AG09319 (cell line): ENCODE measurements at places on chromosomes 16 and 17.

GRCh38 chr17:77145612-77146245, 5.0 kb downstream of the SEC14L1 start:
- peak; percentile 49 for DNase-seq

GRCh38 chr17:52025236-52025635, 133.3 kb downstream of the CA10 start:
- no peak for DNase-seq

DNA sequence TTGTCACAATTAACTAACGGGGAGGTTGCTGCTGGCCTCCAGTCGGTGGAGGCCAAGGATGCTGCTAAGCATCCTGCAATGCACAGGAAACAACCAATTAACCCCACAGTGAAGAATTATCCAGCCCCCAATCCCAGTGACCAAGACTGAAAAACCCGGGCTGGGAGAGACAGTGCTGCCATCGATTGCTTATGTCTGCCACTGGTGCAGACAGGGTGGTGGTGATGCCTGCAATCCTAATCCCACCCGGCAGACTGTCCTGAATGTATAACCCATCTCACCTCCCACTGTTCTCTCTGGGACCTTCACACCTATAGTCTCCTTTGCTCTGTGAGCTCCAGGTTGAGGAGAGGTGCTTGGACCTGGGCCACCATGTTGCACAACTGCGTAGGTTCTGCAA, 42.3 kb upstream of the KLHDC4 start:
- DNase-seq, result no peak

DNA sequence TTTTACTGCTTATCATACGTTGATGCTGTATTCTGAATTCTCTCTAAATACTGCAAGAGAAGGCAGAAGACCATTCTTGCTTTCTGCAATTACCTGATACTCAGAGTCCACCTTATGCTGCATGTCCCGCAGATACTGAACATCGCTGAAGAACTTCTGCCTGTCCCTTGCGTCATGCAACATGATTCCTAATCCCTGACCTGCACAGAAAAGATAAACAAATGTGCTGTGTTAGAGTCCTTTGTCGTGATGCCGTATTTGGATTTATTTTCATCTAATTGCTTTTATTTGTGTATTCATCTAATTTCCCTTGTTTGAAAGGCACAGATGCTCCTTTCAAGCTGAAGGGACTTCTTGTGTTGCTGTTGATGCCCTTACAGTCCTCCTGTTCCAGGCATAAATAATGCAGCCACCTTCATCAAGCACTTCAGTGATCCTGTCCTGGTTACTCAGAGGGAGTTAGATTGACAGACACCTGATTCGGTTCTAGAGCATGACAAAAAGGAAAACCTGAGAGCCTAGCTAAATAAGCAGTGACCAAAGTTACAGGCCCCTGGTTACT, 6.5 kb downstream of the MARCHF10 start:
- DNase-seq, result no peak

DNA sequence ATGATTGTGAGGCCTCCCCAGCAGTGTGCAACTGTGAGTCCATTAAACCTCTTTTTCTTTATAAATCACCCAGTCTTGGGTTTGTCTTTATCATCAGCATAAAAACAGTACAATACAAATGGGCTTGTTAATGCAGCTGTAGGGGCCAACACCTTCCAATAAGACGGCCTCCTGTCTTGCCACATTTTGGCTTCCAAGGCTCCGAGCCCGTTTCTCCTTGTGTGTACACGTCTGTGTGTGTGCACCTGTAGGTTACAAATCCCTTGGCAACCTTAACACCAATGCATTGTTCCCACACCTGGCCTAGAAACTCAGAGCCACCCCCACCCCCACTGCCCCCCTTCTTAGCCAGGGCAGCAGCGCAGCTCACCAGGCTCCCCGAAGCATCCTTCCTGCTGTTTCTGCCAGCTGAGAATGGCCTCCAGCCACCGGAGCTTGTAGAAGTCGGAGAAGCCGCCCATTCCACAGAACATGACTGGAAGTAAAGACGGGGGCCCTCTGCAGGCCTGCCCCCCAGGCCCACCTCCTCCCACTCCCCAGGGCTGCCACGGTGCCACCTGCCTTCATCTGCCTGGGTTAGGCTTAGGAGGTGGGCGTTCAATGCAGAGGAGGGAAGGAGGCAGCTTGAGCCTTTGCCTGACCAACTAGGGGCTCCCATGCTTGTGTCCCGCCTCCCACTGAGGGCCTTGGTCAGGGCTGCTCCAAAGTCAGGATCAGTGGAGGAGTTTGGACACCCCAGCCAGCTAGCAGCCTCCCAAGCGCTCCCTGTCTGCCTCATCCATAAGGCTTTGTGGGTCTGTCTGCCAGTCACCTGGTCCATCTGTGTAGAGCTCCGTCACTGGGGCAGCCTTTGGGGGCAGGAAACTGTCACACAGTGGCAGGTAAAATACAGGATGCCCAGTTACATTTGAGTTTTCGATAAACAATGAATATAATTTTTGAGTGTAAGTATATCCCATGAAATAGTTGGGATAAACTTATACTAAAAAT, 10.6 kb downstream of the C16orf89 start:
- no peak for DNase-seq

DNA sequence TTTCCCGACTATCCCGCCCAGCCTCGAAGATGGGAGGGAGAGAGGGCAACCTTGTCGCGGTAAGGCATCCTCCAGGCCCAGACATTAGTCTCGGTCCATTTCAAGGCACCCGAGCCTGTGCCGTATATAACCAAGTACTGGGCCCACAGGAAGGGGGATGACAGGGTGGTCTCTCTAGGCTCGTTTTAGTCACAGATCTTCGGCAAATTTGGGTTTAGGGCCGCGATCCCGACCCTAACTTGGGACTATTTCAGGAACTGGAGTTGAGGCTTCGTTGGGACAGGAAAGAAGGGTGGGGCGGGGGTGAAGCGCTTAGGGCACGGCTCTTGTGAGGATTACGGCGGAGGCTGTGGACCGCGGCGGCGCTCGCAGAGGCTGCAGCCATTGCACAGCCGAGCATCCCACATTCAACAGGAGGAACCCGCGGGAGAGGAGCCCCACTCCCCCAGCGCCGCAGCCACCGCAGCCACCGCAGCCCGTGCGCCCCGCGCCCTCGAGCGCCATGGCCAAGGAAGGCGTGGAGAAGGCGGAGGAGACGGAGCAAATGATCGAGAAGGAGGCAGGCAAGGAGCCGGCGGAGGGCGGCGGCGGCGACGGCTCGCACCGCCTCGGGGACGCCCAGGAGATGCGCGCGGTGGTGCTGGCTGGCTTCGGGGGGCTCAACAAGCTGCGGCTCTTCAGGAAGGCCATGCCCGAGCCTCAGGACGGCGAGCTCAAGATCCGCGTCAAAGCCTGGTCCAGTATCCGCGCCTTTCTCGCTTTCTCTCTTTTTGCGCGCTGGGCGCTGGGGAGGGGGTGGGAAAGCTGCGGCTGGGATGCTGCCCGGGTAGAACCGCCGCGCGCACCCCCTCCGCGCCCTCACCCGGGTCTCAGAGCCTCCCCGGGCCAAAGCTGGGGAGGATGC, at the start of gene VAT1L:
TSS of gene VAT1L (plus strand) at position 384 of the 904 bp plus-strand sequence. CDS start at position 503, 119 bp downstream.
- no peak for DNase-seq
